NCI-H226 (cell line): ENCODE measurements at places on chromosomes 5 and 9.

DNA sequence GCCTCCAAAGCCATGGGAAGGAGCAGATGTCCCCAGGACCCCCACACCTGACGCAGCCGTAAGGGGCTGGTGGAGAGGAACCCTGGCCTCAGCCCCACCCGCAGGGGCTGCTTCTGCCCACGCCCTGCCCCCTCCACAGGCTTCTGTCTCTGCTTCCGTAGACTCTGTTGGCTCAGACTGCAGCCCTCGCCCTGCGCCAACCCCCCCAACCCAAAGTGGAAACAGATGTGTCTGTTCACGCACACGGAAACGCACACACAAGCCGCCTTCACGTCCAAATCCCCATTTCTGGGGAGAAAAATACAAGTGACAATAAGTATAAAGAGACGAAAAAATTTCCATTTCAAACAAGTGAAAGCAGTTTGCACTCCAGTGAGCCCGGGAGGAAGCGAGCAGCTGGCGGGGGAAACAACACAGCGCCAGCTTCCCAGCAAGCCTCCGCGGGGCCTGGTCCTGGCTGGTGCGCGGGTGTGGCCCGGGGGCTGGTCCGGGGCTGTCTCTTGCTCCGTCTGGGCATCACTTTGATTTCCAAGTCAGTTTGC lies 32.6 kb upstream of the RXRA start:
- no peak for DNase-seq

DNA sequence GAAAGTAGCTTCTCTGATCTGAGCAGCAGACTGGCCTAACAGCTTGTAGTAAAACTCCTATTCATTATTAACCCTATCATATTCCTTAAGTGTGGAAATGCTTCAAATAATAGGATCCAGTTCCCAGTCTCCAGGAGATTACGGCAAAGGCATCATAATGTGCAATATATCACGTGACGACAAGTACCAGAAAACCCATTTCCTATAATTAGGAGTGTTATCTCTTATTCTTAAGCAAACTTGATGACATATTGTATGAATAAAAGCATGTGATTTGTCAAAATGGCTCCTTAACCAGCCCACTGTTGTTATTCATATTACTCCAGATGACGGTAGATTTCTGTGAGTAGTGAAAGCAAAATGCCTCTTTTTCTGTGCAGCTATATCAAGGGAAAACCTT lies 2.9 kb downstream of the SV2C start:
- no peak for DNase-seq

GRCh38 chr5:101278011-101278687 lies 375.1 kb upstream of the ST8SIA4 start:
- DNase-seq: peak; percentile 51

GRCh38 chr5:17056141-17056631 lies 120.1 kb upstream of the MYO10 start:
- peak; percentile 38 for DNase-seq

DNA sequence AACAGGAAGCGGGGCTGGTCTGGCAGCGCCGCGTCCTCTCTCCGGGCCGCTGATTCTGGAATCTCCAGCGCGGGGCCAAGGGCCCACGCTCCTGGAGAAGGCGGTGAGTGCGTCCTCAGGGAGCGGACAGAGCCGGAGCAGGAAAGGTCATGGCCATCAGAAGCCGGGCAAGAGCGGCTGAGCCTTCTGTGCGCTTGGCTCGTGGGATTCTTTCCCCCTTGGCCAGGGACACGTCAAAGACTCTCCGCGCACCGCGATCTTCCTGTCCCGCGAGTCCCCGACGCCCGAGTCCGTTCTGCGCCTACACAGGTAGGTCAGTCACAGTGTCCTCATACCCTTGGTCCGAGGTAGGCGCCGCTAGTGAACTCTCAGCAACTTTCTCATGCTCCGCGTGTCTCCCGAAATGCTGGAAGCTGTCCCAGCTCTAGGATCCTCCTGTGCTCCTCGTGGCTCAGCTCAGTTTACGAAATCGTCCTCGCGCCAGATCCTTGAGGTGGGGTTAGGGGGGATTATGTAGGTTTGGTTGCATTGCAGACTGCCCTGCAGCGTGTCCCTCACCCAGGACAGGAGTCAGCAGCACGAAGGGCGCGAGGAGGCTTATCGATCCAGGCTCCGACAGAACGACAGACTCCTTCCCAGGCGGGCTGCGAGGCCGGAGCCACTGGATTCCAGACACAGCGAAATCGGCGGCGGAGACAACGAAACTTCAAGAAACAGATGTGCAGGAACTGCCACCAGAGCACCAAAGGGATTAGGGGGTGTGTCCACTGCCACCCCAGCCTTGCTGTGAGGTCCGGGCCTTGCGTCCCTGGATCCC lies 8.7 kb downstream of the LHX6 start:
- no peak for DNase-seq

DNA sequence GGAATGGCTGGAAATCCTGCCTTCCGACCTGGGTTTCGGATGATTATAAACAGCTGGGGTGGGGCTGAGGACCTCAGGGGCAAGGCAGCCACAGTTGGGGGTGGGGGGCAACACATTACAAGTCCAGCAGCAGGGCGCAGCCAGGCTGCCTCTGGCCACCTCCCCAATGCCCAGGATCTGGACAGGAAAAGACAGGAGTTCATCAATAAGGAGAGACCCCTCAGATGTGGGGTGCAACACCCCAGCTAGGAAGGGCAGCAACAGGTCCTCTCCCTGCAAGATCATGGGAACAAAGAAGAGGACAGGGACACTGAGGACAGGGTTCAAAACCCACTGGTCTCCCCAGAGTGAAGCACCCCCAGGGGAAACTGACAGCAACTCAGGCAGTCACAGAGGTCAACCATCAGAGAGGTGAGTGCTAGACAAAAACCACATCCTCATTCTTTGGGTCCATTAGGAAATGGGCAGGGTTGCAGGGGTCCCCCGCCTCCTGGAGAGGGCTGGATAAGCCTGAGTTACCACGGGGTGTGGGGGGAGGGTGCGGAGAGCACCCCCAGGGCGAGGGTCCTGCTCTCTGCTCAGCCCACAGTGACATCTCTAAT lies 33.5 kb downstream of the SEMA4D start:
- DNase-seq: no peak

DNA sequence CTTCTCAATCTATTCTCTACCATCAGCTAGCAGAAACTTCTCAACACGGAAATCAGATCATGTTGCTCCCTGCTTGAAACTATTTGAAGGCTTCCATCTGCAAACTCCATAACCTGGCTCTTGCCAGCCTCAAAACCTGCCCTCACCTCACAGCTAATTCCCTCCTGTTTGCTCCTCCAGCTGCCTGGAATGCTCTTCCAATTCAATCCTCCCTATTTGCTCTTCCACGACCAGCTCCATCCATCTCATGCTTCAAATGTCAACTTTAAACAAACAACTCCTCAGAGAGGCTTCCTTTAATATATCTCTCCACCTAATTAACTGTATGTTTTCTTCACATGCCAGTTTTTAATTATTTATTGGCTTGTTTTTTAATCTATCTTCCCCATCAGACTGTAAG lies 1.5 kb downstream of the PLAA start:
- DNase-seq: no peak
